Smooth muscle cell of the coronary artery (primary cell): ENCODE measurements at places on chromosomes 16 and 17. TPM values are rescaled to one million over a fixed set of nuclear protein-coding genes. Genes with fewer than 3 reads are reported as not detected.

Gene FAM20A
- total RNA-seq: 0.08 and 46.5 TPM in 2 replicates

Gene TBC1D26
- under 0.01 and 0.08 TPM in 2 replicates for total RNA-seq

Gene HAS3
- 0.35 and 1.3 TPM in 2 replicates for total RNA-seq

Gene LPCAT2
- total RNA-seq: 3.7 and 30.2 TPM in 2 replicates

Gene COG7
- 13.8 and 16.8 TPM in 2 replicates for total RNA-seq

Gene TBCD
- total RNA-seq: 22.8 and 45.6 TPM in 2 replicates

Gene SPATA32
- total RNA-seq: not detected in 2 replicates

Gene MAPT
- 0.15 and 0.23 TPM in 2 replicates for total RNA-seq

Gene CLEC18A
- 0.23 and 9.2 TPM in 2 replicates for total RNA-seq

Gene FBXL20
- total RNA-seq: 13.5 and 15.1 TPM in 2 replicates

Gene TERB1
- total RNA-seq: 0.08 TPM in 1 of 2 replicates, not detected in the other

Gene KRT34
- total RNA-seq: under 0.01 TPM in 1 of 2 replicates, not detected in the other

Gene TBC1D3D
- 0.12 TPM in 1 of 2 replicates, not detected in the other for total RNA-seq

Gene C1QTNF1
- 98.7 and 160 TPM in 2 replicates for total RNA-seq

Gene SLC5A11
- total RNA-seq: not detected in 2 replicates

Gene EPN3
- under 0.01 TPM in 2 replicates for total RNA-seq

Gene CCL1
- total RNA-seq: not detected in 2 replicates

Gene SLFN14
- total RNA-seq: not detected in 2 replicates

Gene HIGD1B
- total RNA-seq: not detected in 2 replicates

Gene CD300A
- total RNA-seq: not detected in 2 replicates

Gene ACLY
- 112 and 253 TPM in 2 replicates for total RNA-seq

Gene PSMC5
- 96.3 and 113 TPM in 2 replicates for total RNA-seq

Gene CACNG1
- total RNA-seq: not detected in 2 replicates

Gene KRT20
- total RNA-seq: not detected in 2 replicates

Gene USP43
- total RNA-seq: under 0.01 TPM in 1 of 2 replicates, not detected in the other

Gene IGF2BP1
- 0.12 and 0.15 TPM in 2 replicates for total RNA-seq

Gene MMP25
- under 0.01 TPM in 1 of 2 replicates, not detected in the other for total RNA-seq

Gene KRTAP9-4
- not detected in 2 replicates for total RNA-seq
